ENCODE measurements at places on chromosomes 7 and 10.

DNA sequence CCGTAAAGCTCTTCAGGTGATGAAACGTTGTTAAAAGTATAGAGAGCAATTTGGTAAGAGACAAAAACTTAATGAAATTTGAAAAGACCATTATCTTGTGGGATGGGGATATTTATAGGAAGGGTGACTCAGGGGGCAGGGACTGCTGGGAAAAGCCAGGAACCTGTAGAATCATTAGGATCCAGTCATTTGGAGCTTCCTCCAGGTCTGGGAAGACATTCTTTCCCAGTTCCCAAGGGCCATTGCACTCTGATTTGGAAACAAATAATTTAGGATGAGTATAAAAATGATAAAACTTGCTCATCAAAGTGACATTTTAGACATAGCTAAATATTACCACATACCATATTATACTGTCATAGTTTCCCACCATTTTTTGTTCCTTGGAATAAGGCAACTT, 143.9 kb downstream of the PFKFB3 start:
- DNase-seq, result no peak

DNA sequence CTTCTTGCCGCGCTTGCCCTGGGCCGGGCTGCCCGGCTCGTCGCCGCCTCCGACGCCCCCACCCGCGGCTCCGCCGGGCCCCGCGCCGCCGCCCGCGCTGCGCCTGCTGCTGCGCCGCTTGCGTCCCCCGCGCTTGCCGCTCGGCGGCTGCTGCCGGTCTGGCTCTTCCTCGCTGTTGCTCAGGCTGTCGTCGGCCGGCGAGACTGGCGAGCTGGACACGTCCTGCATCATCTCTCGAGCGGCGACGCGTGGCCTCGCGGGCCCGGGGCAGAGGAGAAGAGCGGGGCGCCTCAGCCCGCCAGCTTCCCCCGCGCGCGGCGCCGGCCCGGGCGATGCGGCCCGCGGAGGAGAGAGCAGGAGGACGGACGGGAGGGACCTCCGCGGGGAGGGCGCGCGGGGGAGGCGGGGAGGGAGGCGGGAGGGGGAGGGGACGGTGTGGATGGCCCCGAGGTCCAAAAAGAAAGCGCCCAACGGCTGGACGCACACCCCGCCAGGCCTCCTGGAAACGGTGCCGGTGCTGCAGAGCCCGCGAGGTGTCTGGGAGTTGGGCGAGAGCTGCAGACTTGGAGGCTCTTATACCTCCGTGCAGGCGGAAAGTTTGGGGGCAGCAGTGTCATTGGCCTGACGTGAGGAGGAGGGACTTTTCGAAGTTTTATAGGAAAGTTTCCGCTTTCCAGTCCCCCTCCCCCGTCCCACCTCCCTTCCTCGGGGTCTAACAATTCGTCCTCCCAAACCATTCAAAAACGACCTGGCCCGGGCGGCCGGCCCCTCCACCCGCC, at the start of gene TWIST1:
Gene TWIST1, minus strand, starts transcription at position 546 of the 779 bp plus-strand sequence. Its CDS starts 315 bp downstream, at position 231.
- DNase-seq, result no peak

- DNase-seq, result no peak
These were observed 120.7 kb upstream of the PLXNA4 start for GRCh38 chr7:132697003-132697402.

- DNase-seq, result no peak
These were observed 5.2 kb downstream of the GHRHR start for GRCh38 chr7:30968747-30969603.

DNA sequence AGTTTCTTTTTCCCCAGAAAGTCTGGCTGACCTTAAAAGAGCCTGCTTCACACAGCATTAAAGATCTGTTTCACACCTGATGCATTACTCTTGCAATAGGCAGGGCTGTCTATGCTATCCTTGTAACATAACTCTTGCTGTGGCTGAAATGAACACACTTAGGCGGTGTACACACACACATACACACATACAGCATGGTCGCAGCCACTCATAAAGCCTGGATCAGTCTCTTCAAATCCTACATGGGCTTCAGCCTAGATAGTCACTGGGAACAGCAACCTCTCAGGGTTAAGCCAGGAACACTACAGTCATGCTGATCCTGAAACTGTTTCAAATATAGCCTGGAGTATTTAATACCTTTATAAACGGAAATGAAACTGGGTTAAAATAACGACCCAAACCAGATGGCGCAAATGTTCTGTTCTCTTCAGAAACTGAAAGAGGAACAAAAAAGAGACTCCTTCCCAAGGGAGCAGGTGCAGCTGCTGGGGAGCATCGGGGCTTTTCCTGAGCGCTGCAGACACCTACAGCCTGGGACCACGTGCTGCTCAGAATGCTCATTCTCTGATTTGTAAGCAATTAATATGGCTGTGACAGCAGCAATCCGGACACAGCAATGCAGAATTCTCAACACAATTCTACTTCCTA, 61.0 kb upstream of the SFMBT2 start:
- no peak for DNase-seq

DNA sequence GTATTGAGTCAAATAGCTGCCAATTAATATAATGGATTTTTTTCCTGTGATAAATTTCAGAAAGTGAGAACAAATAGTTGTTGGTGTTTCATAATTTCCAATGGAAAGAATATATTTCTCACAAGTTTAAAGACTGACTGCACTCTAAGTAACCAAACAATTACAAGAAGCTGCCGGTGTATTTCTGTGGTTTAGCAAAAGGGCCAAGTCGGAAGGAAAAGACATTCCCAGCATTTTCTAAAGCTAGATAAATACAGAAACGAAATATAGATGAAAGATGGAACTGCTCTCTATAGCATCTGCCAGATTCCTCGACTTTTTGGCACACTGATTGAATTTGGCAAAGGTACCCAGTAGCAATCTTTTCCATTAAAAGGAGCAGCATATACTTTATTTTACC, 92.7 kb upstream of the MKX start:
- no peak for DNase-seq

DNA sequence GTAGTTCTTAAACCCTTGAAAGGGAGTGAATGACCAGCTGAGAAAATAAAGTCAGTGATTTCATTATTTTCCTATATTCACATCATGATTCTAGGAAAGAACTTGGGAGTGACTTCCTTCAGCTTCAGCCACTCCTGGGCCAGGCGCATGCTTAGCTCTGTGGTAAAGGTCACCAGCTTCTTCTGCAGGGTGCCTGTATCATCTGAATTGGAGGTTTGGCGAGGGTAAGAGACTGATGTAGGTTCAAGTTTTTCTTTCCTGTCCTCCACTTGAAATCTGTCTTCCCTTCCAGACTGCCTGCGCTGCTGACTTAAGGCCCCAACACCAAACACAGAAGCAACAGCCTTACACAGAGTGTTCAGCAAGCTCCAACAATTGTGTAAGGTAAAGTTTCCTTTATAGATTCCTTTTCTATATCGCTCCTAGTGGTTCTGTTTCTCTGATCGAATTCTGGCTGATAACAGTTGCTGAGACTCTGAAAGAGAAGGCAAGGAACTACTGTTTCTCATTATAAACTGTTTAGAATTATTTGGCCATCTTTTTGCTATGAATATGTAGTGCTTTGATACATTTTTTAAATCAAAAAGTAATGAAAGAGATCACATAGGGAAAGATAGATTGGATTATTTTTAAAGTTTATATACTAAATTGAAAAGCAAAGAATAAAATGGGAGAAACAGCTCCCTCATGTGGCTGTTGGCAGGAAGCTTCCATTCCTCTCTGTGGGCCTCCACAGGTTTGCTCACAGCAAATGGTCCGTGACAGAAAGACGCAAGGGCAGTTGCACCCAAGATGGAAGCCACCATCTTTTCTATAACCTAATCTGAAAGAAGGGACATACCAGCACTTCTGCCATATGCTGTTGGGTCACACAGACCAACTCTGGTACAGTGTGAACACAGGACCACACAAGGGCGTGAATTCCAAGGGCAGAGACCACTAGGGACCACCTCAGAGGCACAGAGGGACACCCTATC, 14.0 kb downstream of the GATAD1 start:
- peak; percentile 7 for DNase-seq

DNA sequence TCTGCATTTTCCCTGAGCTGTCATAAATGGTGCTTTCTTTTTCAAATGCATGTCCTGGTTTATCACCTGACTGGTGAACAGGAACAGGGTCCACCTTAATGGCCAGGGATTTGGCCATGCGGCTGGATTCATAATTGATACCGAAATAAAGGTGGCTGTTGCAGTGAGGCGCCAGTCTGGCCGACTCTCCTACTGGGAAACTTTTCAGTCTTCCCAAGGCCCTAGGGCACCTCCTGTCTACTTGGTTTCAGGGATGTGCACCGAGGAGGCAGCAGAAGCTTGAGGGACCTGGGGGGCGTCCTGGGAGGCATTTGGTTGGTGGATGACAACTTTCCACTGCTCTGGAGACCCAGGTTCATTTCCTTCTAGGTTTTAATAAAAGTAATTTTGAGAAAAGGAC, 46.4 kb upstream of the FIGNL1 start:
- no peak for DNase-seq

DNA sequence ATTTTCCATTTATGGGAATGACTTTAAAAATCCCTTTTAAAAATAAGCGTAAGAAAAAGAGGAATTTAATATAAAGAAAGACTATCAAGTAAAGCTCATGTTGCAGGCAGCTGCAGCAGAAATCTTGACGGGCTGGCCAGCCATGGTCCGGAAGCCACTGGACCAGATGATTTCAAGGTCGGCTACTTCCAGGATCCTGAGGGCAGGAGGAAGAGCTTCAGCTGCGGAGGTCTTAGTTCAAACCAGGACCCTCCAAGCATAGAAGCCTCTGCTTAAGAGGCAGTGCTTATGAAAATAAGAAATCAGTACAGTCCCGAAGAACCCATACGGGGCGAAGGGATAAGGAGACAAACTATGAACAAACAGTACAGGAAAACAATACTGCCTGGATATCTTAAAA, 220.2 kb upstream of the CELF2 start:
- no peak for DNase-seq

DNA sequence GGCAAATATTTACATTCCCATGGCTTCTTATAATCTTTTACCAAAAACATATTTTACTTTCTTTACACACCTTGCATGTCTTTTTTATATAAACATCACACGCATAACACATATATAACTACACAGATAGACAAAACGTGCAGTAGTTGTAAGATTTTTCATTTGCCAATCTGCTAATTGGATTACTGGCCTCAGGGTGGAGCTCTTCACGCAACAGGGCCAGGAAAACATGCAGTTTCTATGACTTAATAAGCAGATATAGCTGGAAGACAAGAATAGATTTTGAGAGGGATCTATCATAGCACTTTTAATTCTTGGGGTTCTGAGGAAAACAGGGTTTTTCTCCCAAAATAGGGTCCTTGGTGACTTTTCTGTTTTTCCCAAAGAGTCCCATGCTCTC, 12.7 kb downstream of the ACADSB start:
- DNase-seq, result no peak

Measured in epithelial cell of proximal tubule (primary cell).